HEK293T (cell line): ENCODE measurements at places on chromosomes 3 and 15.

- DNase-seq: no peak
These were observed 1.6 kb upstream of the MESP2 start for GRCh38 chr15:89774492-89774891.

GRCh38 chr15:38252481-38253350 is at the start of gene SPRED1:
Gene SPRED1 (plus strand): TSS chr15:38252836. CDS start chr15:38253186, 350 bp downstream.
- DNase-seq: peak; percentile 20

GRCh38 chr3:13414040-13414729 is 5.9 kb downstream of the NUP210 start:
- DNase-seq: no peak

GRCh38 chr3:55675478-55675877 is 188.4 kb upstream of the WNT5A start:
- DNase-seq: no peak

- no peak for DNase-seq
These were observed 85.7 kb downstream of the VGLL4 start for GRCh38 chr3:11558002-11558401.

DNA sequence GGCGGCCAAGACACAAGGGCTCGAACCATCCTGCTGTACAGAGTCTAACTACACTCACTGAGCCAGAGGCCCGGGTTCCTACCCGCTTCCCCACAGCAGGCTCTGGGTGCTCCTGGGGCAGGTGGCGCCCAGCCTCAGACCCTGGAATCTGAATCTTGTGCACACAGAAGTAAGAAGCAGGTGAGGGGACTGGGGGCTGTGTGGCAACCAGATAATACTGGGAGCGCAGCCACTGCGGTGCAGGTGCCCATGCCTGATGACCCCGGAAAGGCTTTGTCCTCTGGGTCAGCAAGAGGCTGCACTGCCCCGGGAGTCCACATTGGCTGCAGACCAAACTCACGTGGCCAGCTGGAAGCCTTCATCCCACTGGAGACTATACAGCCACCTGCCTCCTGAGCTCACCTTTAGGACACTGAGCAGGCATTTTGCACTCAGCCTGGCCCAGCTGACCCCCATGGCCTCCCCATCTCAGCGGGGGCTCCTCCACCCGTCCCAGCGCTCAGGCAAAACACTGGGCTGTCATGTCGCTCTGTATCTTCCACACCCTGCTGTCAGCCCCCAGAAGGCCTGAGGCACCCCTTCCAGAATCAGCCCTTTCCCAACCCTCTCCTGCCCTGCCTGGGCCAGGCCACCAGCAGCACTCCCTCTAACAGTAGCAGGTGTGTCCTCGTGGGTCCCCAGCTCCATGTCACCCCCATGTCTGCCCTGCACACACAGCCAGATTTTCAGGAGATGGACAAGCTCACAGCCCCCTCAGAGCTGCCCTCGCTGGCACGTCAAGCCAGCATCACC is 101.0 kb upstream of the IQSEC1 start:
- no peak for DNase-seq

GRCh38 chr15:89814112-89814742 is 425 bp downstream of the ANPEP start:
- DNase-seq: no peak

DNA sequence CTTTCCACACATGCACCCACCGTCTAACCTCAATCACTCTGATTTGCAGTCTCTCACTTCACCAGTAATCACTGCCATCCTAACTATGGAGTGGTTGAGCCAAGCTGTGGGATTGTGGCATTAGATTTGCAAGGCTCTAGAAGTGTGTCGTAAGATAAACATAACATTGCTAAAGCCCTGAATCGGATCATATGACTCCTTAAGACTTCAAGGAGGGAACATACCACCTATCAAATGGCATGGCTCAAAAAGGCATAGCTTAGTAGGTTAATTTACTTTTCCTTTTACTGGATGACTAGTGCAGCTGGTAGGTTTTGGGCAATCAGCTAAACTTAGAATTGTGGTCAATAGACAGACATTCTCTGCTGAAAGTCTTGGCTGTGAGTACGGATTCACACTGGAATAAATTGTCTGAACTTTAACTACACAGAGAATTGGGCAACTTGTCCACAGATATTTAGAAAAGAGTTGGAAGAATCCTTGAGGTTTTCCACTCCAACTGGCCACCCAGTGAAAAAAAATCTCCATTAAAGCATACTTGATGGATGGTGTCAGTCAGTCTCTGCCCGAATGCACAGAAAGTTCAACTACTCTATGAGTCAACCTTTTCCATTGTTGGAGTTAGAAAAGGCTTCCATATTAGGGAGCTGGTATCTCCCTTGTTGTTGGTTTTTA is 476.7 kb upstream of the CBLB start:
- no peak for DNase-seq

DNA sequence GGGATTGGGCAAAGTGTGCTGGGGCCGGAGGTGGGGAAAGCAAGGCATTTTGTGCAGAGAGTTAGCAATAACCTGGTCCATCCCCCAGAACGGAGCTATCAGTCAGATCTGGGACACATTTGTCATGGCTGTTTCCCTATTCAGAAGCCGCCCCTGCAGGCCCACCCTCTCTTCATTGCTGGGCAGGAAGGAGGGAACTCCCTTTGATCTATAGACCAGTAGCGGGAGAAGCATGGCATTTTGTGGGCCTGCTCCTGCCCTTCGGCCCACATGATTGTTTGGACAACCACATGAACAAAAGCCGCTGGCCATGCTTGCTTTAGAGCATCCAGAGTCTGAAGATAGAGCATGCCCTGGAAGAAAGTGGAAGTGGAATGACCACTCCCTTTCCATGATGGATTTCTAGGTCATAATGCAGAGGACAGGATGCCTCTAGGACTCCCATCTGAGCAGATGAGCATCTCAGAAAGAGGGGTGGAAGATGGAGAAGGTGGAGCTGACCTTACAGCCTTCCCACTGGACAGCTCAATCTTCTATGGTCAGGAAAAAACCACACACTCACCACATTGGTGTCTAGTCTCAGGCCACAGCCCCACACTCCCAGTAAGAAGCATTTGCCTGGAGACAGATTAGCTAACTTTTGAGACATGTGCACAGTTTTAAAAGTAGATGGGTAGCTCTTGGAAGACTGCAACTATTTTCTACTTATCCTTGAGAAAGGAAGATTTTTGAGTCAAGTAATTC is 11.9 kb upstream of the LRTM1 start:
- DNase-seq: no peak

- no peak for DNase-seq
These were observed 83.1 kb upstream of the RASGRP1 start for GRCh38 chr15:38647683-38648082.

GRCh38 chr3:42308651-42309050 is 42.7 kb upstream of the CCK start:
- DNase-seq: no peak

GRCh38 chr3:108528459-108529252 is 18.3 kb upstream of the MYH15 start:
- DNase-seq: no peak

GRCh38 chr3:110687138-110687537 is 384.5 kb upstream of the NECTIN3 start:
- DNase-seq: no peak

GRCh38 chr3:182957676-182958266 is 22.6 kb downstream of the DCUN1D1 start:
- DNase-seq: no peak

DNA sequence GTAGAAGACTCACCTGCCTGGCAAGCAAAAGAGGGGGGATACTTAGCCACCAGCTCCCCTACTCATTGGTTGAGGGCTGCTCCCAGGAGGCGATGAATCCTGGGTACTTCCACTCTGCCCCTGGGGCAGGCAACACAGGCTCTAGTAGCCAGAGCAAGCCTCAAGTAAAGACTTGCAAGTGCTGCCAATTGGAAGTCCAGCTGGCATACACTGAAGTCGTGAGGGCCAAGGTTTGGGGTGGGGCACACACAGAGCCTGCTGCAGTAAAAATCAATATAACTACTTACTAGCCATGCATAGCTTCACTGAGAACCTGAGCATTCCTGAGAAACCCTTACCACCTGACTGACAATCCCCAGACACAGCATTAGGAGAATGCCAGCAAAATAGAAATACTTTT is 123.0 kb upstream of the EIF1B start:
- DNase-seq: no peak

- DNase-seq: no peak
These were observed 409.2 kb downstream of the DIPK2A start for GRCh38 chr3:144380849-144381248.

DNA sequence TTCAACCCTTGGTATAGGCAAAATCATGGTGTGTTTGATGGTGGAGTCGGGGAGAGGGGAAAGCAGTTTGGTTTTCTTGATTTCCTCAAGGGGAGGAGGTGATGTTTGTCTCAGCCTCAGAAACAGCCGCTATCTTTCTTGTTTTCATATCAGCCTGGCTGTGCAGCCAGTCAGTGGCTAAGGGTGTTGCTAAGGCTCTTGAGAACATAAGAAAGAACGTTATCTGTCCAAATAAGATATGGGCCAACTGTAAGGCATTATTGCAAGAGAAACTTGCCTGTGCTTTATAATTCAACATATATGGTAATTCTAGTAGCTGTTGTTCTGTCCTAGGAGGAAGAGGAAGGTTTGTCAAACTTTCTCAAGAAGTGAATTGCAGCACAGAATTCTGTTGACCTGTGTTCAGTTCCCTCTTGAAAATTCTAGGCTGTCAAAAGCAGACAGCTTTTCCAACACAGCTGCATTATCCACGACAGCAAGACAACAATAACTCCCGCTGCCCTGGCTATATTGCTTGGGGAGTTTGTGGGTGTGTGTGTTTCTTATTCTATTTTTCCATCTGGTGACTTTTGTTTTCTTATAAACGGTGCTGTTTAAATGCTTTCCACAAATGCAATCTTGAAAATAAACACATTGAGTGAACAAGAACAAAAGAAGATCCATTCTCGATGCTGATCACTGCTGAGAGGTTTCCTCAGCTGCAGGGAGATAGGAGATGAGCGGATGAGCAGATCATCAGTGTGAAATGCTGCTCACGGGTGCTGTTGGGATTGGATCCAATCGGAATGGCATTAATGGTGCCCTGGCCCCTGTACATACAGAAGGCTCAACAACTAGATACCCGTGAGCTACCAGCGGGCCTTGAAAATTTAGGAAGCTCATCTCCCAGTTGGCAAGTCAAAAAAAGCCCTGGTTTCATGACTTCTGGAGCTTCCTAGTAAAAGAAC is 90.8 kb upstream of the TNFAIP8L3 start:
- no peak for DNase-seq

DNA sequence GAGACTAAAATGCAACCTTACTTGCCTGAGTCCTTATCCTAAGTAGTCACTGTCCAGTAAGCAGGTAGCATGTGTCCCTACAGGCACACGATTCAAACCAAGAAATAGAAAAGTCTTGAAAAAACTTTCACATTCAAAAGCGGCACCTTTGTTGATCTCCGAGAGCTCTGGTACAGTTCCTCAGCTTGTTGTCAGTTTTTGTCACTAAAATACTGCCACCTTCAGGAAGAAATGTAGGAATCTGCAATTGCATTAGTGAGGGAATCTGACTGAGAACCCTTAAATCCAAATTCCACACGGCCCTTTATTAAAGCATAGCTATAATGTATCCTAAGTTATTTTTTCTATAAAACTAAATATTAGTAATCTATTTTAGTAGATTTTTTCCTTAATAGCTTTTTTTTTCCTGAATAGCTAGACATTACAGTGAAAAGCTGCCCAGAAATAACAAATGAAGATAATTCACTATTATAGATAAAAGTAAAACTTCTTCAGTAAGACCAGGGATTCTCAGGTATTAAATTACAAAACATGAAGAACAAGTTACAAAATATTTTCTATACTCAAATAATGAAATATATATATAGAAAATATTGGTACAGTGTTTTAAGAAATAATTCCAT is 44.0 kb downstream of the CCDC54 start:
- DNase-seq: peak; percentile 58

DNA sequence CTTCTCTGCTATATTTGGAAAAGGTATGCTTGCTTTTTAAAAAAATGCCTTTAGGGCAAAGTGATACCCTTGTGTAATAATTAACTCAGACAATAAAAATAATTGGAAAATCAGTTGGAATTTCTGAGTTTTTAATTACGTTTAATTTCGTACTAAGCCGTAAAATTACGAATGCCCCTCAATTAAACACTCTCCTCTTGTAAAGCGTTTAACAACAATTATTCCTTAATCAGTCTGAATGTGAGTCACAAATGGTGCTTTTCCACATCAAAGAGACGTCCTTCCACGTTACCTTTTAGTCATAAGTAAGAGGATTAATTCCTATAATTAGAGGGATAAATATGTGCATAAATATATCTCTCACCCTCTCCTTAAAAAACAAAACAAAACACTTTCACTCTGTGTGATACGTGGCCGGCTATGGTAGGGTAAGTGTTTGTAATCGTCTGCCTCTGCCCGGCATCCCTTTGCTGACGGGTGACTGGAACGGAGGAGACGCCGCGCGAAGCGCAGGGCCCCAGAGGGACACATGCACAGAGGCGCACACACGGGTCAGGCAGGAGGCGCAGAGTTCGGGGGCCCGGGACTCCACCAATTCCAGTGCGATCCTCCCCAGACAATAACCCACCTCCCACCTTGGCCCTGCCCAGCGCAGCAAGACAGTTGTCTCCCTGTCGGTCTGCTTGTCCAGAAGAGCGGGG is 9.7 kb upstream of the MEIS2 start:
- no peak for DNase-seq

- DNase-seq: no peak
These were observed 231.9 kb upstream of the SEMA6D start for GRCh38 chr15:47485419-47485818.
